Right cardiac atrium (tissue), 5 donors: ENCODE measurements at places on chromosomes 1 and 21. TPM values are rescaled to one million over a fixed set of nuclear protein-coding genes. Genes with fewer than 3 reads are reported as not detected.

Gene CELA3B
- 0.53 TPM for total RNA-seq

Gene RGS1
- total RNA-seq, result 0.37 TPM

- no peak for DNase-seq
These were observed 858 bp downstream of the BRINP3 start for GRCh38 chr1:190476806-190477205.

- DNase-seq, result no peak
These were observed 231.3 kb downstream of the TOMM20 start for GRCh38 chr1:234897390-234897749.

Gene PPFIA4
- 14.0 TPM for total RNA-seq

- DNase-seq, result no peak
These were observed 143.2 kb upstream of the EDN2 start for GRCh38 chr1:41627491-41628280.

DNA sequence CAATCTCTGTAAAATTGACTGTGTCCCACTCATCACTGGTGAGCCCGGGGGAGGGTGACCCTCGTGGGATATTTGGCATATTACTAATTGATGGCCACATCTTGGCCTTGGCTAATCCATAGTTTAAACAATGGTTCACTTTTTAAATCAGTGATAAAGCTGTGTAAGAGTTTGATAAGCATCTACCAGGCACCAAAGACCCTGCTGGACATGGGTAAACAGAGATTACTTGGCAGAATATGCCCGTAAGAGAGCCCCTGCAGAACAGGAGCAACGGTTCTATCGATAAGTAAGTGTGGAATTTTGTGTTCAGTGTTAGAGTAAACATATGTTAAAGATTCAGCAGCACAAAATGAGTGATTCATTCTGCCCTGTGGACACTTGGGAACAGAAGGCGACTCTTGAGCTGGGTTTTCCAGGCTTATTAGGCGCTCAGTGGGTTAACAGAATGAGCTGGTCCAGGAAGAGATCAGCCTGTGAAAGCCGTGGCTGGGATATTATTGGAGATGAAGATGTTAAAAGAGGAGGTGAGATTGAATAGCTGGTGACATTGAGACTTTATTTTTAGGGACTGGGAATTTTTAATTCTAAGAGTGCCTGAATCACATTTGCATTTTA is 55.9 kb downstream of the CNST start:
- DNase-seq, result no peak

DNA sequence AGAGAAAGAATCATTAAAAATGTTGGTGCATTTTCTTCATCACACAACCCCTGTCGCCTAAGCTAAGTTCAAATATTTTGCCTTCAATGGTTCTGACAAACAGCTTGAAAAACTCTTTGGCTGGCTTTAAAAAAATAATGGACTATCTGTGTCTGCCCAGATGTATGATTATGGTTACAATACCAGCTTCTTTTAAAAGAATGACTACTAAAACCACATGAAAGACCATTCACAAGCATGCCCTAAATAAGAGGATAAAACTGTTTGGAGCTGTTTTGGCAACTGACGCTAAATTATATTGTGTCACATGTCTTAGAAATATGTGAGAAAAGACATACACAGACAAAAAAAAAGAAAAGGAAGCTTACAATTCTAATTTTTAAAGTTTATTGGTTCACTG is 23.7 kb upstream of the PLPPR4 start:
- no peak for DNase-seq
